Mucosa of descending colon (tissue), 3 donors: ENCODE measurements at places on chromosomes 11 and 22.

DNA sequence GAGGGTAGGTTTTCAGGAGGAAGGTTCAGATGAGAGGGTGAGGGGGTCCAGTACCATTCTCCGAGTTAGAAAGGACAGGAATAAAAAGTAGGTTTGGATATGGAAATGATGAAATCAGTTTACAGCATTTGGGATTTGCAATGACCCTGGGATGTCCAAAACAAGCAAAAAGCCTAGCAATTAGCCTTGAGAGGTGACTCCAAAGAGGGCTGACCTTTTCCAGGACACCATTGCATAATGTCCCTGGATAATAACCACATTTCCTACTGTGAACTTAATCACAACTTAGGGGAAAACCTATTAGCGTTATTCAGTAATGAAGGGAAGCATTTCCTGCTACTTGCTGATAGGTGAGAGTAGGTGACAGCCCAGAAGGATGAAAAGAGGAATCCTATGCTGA lies 101.4 kb upstream of the ARHGAP42 start:
- DNase-seq: no peak

GRCh38 chr22:24727218-24727851 lies 47.2 kb downstream of the PIWIL3 start:
- DNase-seq: peak; percentile 44

DNA sequence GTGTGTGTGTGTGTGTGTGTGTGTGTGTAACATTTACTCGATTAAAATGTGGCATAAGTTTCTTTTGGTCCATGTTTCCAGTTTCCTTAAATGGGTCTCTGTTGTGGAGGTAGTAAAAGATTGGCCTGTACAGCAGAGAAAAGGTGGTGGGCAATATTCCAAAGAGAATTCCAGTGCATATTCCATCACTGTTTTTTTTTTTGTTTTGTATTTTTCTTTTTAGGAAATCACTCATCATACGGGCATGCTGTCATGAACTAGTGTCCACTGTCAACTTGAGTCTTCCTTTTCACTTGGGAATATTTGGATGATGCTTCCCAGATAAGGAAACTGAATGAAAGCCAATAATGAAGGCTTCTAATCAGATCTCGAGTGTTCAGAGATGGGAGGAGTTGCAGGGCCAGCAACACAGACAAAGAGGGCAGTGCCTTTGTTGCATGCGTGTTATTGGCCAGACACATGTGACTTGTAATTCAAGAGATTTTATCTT lies 95.2 kb upstream of the PDGFD start:
- DNase-seq: no peak

GRCh38 chr11:126331286-126331685 lies 24.2 kb upstream of the ST3GAL4 start:
- DNase-seq: no peak

GRCh38 chr11:74932169-74932568 lies 16.7 kb downstream of the XRRA1 start:
- no peak for DNase-seq

DNA sequence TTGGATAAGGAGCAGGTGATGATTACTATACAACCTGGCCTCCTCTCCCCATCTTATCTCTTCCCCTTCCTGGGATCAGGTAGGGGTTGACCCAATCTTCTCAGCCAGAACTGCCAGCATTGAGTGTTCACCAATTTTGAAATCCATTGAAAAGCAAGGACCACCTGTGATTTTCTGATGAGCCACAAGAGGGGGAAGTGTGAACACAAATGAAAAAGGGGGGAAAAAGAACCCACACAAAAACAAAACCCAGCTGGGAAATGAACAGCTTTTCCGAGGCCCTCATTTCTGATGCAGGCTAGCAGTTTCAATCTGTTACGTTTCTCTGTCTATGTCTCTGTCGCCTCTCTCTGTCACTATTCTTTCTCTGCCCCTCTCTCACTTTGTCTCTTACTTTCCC lies 161.9 kb downstream of the INSC start:
- DNase-seq: no peak

GRCh38 chr11:44506375-44507016 lies 59.0 kb upstream of the CD82 start:
- no peak for DNase-seq

- DNase-seq: no peak
These were observed 48.7 kb downstream of the SYTL2 start for GRCh38 chr11:85762226-85762625.

GRCh38 chr11:117443266-117444186 lies 115.9 kb downstream of the CEP164 start:
- no peak for DNase-seq

GRCh38 chr11:69260622-69261021 lies 33.3 kb upstream of the MYEOV start:
- no peak for DNase-seq

- no peak for DNase-seq
These were observed 44.9 kb downstream of the WNT11 start for GRCh38 chr11:76161261-76161961.

GRCh38 chr22:26313291-26313690 lies 115.8 kb upstream of the ASPHD2 start:
- no peak for DNase-seq

DNA sequence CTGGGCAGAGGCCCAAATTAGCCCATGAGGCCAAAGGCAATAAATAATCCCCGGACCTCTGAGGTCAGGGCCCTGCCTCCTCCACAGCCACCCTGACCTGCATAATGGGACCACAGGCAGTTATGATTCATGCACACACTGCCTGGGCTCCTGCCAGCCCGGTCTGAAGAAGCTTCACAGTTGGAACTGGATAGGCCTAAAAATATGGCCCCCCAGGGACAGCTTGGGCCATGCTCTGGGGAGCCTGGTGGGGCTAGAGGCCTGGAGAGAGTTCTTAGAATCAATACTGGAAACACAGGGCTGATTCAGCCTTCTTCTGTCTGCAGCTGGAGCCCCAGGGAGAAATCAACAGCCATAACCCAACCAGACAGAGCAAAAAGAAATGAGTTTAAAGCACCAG lies 112.8 kb upstream of the CADM1 start:
- DNase-seq: no peak

DNA sequence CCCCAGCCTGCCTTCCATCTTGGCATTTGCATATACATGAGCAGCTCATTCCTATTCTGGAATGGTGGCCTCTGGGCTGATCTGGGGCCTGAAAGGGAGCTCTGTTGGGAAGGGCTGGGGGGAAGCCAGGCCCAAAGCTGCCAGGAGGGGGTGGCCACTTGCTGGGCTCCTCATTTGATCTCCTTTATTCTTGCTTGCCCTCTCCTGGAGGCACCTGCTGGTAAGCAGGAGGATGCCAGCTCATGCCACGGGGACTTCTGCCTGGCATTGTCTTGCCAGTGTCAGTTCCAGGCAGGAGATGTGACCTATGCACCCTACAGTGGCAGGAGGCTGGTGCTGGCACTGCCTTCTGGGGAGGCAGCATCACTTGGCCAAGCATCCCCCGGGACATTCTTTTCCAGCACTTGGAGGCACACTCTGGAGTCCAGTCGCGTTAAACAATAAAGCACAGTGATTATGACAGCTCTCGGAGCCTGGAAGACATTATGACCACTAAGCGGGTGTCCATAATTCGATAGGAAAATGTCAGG lies 128.3 kb downstream of the NTM start:
- no peak for DNase-seq

DNA sequence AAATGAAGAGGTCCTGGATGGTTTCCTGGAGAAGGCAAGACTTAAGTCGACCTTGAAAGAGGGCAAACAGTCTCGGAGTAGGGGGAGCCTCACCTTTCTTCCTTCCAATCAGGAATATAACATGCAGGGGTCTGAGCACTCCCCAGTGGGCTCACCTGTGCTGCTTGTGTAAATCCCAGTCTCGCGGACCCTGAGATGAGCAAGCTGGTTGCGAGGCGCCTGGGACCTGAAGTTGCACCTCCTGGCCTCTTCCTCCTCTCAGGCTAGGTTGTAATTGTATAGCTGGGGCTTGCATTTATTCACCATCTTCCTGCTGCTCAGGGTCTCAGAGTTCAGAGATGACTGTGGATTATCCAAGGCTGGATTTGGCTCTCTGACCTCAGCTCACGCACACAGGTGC lies 7.5 kb upstream of the WBP2NL start:
- DNase-seq: no peak

GRCh38 chr11:17076517-17077239 lies 789 bp downstream of the RPS13 start:
- no peak for DNase-seq

GRCh38 chr22:31897842-31898805 lies 46.2 kb upstream of the YWHAH start:
- no peak for DNase-seq

- DNase-seq: no peak
These were observed 16.2 kb downstream of the MISFA start for GRCh38 chr11:18615628-18616392.

- no peak for DNase-seq
These were observed 24.4 kb upstream of the MGAT3 start for GRCh38 chr22:39432361-39432811.

DNA sequence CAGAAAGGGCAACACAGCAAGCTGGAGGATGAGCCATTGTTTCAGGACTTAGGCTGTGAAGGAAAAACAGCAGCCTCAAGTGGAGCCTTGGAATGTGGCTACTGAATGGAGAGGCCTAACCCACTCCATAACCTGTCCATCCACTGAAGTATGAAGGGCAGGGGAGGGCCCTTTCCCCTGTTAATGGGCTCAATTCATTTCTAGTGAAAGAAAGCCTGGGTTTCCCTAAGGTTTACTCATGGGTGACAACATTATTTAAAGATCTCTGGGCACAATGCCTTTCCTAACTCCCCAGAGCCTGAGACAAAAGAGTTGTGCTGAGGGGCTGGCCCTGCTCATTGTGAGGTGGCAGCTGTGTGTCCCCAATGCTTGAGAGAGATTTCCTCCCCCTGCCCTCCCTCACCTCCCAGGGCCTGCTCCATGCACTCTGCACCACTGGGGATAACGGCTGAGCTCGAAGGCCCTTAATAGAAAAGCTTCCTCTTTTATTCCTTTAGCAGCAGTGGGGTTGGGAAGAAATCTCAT lies 83.8 kb downstream of the ME3 start:
- no peak for DNase-seq

- DNase-seq: no peak
These were observed 10.7 kb downstream of the MYEOV start for GRCh38 chr11:69304686-69305085.

DNA sequence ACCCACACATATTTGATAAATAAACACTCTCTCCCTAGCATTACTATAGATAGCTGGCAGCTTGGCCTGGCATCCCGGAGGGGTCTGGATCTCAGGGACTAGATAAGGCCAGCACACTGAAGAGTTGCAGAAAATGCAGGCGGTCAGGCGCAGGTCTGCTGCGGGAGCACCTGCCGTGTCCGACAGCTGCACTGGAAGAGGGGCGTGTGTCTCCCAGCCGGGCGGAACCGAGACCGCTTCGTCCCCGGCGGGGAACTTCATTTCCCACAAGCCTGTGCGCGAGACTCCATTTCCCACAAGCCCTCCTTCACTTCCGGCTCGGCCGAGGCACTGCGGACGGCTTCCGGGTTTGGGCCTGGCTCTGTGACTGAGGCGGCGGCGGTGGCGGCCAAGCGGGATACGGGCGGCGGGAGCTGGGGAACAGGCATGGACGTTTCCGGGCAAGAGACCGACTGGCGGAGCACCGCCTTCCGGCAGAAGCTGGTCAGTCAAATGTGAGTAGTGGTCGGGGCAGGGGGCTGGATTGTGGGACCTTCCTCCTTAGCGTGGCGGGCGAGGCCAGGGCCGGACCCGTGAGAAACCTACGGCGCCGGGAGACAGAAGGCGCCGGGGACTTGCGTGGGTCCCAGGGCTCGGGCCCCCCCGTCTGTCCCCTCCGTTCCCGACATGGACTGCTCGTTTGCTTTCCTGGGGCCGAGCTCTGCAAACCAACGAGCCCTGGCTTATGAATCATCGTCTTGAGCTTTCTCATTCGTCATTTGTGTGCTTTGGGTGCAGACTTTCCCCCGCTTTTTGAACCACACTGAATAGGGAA lies at the start of gene MED15:
Gene MED15 (plus strand): TSS at position 358 of the 814 bp plus-strand sequence. CDS start 69 bp downstream, at position 427.
- DNase-seq: peak; percentile 94

DNA sequence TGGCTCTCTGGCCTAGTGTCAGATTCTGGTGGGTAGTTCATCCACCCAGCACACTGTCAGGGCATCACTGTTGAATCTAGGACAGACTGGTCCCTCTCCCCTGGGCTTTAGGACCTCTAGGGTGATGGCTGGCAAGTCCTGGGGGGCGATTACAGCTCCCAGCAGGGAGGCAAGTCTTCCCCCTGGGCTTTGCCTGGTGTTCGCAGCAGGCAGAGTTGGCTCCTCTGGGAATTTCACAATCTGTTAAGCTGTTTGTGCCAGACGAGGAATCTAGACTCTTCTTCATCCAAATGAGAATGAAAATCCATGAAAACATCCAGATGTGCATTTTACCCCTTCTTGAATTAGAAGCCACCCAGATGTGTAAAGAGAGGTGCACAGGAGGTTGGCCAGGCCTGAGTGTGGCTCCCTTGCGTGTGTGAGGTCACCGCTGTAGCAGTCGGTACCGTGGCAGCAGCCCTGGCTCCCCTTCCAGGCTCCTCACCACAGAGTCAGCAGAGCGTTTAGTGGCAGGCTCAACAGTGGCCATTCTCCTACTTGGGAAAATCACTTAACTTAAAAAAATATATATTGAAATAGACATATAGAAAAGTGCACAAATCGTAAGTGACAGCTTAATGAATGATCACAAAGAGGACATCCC lies 99.9 kb upstream of the TBCEL start:
- no peak for DNase-seq

DNA sequence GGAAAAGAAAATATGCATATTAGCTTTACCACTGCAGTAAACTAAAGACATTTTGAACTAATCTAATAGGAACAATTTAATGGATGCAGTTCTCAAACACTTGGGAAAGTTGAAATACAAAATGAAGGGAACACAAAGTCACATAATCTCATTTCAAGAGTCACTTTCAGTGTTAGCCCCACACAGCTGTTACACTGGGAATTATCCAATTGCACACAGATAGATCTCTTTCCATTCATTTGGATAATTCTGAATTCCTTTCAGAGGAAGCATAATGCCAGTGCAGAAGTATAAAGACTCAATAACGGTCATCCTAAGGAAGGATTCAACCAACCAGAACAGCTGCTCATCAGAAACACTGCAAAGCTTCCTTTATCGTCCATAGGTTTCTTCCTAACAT lies 173.3 kb downstream of the GRIA4 start:
- no peak for DNase-seq

DNA sequence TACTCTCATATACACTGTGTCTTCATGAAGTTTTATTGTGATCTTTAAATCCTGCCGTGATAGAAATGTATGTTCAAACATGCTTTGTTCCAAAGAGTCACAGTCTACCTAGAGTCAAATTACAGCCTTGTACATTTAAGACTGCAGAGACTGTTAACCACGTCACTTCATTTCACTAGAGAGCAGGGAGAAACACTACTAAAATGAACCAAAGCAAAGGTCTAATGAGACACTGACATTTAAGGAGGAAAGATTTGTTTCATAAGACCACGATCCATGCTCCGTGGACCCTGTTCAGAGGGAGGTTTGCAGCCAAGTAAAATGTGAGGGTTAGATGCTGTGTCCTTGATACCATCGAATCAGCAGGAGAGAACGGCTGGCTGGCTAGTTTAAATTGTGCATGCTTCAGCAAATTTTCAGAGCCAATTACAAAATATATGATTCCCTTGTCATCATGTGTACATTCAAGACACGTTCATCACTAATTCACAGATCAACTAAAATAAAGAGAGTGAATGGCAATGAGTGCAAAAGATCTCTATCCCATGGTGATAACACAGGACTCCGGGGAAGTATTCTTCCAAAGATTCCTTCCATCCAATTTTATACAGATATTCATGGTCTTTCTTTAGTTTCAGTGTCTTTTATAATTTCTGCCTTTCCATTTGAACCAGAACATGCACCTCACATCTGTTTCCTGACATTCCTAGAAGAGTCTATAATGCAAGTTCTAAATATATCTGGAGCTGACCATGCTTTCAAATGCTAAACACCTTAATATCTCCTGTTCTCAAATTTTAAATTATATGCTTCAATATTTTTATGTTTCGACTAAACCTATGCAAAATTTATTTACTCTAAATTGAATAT lies 960.9 kb upstream of the FAT3 start:
- no peak for DNase-seq
